ENCODE measurements at places on chromosomes 5 and 9.

DNA sequence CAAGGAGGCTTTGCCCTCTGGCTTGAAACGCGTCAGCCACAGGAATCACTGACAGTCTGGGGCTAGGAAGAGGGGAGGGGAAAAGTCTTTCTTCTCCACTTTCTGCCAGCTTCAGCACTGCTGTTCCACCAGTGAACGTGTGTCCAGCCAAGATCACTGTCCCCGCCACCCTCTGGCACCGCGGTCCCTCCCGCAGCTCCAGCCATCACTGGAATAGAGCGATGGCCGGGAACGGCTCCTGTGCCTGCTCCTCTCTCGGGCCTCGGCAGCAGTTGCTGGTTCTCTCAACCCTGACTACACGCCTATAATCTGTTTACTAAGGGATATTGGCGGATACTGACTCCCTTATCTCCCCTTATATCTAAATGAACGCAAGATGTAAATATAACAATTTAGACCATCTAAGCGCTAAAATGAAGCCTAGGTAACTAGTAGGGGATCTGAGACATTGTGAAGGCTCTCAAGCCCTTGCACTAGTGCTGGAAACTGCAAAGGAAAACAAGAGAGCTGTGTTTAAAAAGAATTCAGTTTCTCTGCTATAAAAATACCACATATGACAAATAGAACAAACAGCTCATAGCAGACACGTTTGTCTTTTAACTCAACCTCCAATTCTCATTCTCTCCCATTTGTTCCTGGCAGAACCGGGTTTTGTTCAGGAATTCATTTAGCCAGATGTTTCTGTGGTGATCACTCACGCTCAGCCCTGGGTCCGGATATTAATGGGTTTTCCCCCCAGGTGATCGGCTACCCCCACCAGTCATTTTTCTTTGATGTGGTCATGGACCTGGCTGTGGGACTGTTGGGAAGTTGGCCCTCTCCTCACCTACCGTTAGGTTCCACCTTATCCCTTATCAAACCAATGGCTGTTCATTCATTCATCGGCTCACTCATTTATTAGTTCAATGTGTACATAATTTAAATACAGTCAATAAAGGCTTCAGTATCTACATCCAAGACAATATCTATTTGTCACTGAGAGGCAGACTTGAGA, 149.8 kb downstream of the MED10 start:
- no peak for DNase-seq

- no peak for DNase-seq
Measured at GRCh38 chr5:168790671-168791250, 211.6 kb upstream of the PANK3 start.

DNA sequence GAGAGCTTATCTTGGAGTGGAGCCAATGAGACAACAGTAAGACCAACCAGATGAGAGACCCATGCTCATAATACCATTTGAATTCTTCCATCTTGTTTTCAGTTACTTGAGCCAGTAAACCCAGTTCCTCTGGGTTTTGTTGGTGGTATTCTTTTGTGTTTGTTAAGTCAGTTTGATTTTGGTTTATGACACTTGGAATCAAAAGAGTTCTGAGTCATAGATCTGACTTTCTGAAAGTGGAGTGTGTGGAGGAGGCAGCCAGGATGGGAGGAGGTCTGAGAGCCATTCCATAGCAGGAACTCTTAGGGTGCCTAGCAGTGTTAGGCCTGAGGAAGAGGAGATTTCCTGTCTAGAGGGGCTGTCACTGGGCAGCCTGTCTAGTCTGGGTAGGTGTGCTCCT, 24.6 kb upstream of the PANK3 start:
- DNase-seq = no peak

DNA sequence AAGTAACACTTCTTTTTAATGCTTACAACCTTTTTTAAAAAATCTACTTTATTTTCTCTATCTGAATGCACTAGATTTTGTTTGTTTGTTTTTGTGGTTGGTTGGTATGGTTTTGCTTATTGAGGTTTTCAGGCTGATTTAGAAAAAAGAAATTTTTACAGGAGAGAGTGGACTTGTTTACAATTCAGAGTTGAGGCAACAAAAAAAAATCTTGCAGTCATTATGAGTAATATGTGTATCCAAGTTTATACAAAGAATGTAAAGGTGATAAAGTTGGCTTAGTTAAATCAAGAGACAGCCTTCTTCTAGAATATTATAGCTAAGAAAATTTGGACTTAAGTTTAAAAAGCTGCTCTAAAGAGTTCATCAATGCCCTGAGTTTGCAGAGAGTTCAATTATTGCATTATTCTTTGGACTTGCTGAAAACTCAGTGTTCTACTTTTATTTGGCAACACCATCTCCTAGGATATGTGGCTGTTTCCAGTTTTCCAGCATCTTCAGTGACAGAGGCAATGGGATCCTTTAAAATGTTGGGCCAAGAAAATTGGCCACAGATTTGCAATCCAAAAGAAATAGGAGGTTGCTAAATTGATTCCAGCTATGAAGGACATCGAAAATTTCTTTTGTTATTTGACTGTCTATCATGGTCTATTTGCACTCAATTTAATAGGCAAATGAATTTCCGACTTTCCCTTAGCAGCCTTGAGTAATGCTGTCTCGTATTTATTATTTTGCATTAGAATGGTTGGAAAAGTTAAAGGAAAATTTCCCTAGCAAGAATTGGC, 10.7 kb downstream of the STK32A start:
- DNase-seq = no peak

GRCh38 chr5:151463137-151464029, 16.0 kb downstream of the SLC36A1 start:
- no peak for DNase-seq

DNA sequence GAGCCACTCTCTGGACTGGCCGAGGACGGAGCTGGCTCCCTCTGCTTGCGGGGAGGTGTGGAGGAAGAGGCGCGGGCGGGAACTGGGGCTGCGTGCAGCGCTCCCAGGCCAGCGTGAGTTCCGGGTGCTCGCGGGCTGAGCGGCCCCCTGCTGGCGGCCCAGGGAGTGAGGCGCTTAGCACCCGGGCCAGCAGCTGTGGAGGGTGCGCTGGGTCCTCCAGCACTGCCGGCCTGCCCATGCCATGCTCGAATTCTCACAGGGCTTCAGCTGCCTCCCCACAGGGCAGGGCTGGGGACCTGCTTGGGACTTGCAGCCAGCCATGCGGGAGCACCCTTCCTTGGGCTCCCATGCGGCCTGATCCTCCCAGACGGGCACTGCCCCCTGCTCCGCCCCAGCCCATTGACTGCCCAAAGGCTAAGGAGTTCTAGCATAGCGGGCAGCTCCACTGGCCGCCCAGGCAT, 416.9 kb downstream of the MRPS30 start:
- no peak for DNase-seq

DNA sequence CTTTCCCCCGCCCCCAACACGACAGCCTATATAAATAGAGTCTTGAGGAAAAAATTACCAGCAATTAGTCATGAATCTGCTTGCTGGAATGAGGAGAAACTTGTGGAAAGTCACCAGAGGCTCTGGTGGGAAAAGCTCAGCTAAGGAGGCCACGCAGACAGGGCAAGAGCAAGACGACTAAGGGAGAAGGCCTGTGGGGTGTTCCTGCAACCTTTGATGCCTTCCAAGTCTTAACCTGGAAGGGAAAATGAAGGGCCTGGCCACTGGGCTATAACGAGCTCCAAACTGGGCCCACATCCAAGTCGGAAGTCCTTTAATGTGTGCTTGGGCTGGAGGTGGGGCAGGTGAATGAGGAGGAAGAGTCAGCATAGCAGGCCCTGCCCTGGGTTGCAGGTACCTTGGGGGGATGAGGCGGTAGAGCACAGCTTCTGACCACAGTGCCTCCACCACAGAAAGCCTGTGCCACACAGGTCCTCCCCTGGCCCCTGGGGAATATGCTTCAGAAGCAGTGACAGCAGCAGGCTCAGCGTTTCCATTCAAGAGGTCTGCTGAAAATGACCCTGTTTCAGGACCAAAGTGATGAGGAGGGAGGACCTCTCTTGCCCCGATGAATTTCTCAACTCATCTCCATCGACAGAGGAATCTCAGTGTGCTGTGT, 92.8 kb upstream of the LRRTM2 start:
- DNase-seq = no peak

DNA sequence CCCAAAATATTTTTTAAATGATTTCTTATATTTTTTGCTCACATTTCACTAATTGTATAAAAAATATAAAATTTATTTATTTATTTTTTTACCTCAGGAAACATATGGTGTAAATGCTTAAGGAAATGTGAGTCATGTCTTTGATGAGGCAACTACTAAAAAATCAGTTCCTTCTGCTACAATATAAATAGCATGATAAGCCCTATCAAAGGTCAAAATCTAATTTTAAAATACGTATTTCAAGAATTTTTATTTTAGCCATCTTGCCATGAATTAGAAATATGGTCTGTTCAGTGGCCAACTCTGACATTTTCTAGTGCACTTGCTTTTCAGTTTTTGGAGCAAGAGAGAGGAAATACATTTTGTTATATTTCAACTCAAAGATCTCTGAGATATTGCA, 50.5 kb downstream of the PDE4D start:
- DNase-seq = no peak

DNA sequence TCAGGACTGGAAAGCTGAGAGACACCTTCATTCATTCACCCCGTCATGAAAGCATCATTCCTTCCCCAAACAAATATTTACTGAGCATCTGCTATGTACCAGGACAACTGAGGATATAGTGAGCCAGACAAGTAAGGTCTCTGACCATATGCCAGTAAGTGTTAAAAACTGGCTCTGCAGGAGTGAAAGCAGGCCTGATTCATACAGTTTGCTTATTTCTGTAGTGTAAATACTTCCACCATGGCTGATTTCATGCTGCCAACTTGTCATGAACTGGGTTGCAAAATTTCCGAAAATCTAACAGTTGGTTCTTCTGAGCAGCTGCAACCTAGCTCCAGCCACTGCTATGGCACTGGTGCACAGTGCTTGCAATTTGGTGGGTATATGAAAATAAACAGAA, 68.1 kb downstream of the YIPF5 start:
- no peak for DNase-seq

GRCh38 chr5:80977764-80978163, 17.6 kb downstream of the RASGRF2 start:
- no peak for DNase-seq

- DNase-seq = no peak
Measured at GRCh38 chr5:92337772-92338234, 954.7 kb upstream of the ARRDC3 start.

DNA sequence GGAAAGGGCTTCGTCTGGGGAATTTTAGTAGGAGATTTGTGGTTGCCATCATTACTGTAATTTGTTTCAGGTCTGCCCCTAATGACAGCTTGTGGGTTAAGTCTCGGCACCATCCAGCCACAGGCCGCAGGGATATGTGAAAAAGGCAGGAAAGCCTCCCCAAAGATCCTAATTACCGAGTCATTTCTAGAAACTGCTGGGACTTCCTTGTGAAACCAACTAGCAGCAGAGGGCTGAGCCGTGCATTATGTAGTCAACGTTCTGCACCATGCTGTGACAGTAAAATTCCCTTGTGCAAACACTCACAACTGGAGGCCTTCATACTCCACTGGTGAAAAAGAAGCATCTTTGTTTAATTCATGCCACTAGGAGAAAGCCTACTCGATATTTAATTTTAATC, 230.3 kb downstream of the MPDZ start:
- DNase-seq = no peak

GRCh38 chr5:132608107-132608506, 49.9 kb upstream of the IL13 start:
- no peak for DNase-seq

DNA sequence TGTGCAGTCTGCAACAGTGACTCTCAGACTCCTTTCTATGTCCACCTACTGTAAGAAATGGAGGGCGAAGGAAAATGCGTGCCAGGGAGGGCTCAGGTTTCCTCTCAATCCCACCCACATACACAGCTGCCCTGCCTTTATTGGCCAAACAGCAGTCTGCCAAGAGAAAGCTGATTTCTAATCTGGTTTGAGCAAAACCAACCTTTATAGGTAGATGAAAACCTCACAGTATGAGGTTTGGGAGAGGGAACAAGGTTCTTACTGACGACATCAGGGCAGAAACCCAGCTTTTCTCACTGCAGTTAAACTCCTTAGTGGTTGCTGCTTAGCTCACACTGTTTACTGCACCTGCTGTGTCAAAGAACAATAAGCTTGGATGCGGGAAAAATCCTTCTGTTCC, 152.3 kb upstream of the KLF9 start:
- DNase-seq = no peak

GRCh38 chr9:4725706-4726442, 15.1 kb downstream of the AK3 start:
- no peak for DNase-seq

DNA sequence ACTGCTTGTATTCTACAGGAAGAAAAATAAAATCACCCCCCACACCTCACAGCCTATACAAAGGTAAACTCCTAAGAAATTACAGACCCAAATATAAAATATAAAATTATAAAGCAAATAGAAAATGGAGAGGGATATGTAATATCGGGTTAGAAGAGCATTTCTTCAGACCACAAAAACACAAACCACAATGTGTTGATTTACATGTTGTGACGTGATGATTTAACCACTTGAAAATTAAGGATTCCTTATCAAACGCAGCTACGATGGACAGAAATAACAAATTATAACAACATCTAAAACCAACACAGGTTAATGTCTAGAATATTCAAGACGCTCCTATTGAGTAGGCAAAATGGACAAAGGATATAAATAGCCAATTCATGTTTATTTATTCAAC, 26.3 kb downstream of the SSBP2 start:
- DNase-seq = no peak

- DNase-seq = no peak
Measured at GRCh38 chr5:169248550-169248949, 52.4 kb downstream of the SLIT3 start.

GRCh38 chr5:138369706-138370105, 17.2 kb downstream of the KDM3B start:
- no peak for DNase-seq

DNA sequence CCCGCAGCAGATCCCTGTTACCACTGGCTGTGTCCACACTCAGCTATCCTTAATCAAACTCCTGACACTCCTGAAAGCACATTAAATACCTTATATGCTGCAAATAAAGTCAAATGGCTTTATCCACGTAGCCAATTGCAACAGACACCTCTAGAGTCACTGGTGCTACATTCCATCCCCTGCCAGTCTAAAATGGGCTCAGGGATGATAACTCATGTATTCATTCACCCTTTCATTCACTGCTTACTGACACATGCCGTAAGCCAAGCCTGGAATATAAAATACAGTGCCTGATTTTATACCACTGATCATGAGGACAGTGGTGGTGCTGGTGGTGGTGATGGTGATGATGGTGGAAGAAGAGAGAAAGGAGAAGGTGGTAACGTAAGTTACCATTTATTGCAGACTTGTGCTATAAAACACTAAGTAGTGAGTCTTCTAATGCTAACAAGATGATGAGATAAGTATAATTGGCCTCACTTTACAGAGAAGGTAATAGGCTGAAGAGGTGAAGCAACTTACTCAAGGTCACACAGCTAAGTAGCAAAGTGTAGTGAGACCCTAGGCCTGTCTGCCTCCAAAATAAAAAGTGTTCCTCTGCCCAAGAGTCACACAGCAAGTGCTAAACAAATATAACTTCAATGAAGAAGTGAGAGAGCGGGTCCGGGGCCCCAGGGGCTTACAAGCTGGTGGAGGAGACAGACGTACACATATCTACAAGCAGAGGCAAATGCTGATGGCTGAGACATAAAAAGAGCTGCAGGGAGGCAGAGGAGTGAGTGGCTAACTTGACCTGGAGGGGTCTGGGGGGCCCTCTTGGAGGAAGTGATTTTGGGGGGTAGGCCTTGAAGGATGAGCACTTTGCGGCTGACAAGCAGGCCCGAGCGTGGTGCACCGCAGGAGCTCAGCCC, 1.2 kb downstream of the TTLL11 start:
- no peak for DNase-seq

- DNase-seq = peak; percentile 50
Measured at GRCh38 chr5:72818866-72819534, 2.5 kb downstream of the TNPO1 start.

Data from putamen (tissue), 1 donor.